ENCODE measurements at places on chromosomes 11 and 22.

- DNase-seq: no peak
These were observed 104.0 kb downstream of the CACNA1I start for GRCh38 chr22:39674536-39674935.

DNA sequence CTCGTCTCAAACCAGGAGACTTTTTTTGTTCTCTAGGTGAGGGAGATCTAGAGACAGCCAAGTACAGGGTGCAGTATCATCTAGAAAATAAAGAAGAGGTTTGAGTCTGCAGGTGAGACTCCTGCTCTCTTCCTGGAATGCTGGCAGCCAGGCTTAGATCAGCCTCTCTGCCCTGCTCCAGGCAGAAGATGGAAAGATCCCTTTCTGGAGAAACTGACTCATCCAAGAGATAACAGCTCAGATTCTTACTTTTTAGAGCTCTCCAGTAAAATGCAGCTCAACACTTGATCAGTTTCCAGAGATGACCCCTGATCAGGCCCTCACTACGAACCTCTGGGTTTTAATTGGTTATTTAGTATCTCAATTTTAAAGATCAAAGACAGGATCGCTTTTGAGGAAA is 44.6 kb upstream of the EHF start:
- DNase-seq: no peak

DNA sequence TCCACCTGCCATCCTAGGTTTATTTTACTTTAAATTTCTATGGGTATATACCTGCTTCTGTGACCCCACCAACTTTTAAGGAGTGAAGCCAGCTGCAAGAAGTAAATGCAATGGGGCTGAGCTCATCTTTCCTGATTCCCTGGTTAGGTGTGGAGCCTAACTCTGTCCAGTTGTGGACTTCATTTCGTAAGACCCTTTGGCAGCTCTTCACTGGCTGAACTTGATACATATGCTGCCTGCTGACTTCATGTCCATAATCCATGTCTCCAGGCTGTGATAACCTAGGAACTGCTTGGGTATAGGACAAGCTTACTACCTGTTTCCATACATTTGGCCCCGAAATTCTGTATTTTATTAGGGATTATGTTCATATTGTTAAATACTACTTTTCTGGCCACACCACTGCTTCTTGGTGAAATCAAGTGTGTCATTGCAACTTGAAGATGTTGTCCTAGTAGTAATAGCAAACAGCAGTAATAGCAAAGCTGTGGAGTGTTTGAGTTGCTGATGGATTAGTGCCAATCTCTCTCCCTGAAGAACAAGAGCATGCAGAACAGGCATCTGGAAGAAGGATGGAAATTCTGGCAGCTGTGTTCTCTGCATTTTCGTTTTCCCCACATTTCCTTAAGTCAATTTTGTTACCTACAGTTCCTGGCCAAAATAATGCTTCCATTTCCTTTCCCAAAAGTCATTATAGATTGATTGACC is 31.2 kb downstream of the LDLRAD3 start:
- no peak for DNase-seq

GRCh38 chr11:113647856-113648255 is 58.3 kb downstream of the TMPRSS5 start:
- DNase-seq: no peak

DNA sequence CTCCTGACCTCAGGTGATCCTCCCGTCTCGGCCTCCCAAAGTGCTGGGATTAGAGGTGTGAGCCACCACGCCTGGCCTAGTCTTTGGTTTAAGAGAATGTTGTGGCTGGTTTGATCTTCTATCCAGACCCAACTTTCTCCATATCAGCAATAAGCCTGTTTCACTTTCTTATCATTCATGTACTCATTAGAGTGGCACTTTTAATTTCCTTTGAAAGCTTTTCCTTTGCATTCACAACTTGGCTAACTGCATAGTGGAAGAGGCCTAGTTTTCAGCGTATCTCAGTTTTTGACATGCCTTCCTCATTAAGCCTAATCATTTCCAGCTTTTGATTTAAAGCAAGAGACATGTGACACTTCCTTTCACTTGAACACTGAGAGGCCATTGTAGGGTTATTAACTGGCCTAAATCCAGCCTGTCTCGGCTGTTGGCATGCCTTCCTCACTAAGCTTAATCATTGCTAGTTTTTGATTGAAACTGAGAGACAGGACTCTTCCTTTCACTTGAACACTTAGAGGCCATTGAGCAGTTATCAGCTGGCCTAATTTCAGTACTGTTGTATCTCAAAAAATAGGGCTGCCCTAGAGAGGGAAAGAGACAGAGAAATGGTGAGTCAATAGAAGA is 13.1 kb upstream of the RPL3 start:
- DNase-seq: no peak

DNA sequence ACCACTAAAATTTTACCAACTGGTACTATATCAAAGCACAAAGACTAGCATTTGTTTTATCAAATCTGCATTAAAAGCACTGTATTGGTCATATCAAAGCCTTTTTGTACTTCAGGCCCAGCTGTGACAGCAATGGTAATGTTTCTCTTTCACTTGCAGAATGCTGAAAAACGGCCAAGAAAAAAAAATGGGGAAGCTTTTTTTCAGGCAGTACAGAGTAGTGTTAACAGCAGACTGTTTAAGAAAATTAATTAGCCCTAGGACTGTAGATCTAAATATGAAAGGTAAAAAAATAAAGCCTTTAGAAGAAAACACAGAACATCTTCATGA is 33.3 kb downstream of the DENND5A start:
- no peak for DNase-seq

DNA sequence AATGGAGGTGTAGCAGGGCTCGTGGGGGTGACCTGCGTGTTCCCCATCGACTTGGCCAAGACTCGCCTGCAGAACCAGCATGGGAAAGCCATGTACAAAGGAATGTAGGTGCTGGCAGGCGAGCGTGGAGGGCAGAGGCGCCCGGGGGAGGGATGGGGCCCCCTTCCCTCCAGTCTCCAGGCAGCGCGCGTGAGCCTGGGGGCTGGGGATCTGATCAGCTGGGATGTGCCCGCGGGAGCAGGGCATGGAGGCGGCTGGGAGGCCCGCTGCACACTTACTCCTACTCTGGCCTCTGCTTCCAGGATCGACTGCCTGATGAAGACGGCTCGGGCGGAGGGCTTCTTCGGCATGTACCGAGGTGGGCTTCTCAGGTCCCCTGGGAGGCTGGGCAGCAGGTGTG is 17.8 kb downstream of the SLC25A18 start:
- no peak for DNase-seq

GRCh38 chr11:130480186-130480585 is 31.7 kb downstream of the ADAMTS15 start:
- no peak for DNase-seq

DNA sequence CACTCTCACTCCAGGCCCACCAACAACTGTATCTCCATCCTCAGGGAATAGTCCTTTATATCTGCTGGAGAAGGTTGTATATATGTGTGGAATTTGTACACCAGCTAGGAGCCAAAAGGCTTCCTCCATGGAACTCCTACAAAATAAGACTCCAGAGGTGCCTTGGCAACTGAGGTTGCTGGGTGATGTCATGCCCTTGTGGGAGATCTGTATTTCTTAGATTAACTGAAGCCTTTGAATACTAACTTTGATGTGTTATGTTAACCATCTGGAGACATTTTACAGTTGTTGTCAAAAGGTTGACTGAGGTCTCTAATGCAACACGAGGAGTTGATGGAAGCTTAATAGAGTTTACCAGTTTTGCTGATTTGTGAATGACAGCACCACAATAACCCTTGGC is 139.5 kb upstream of the TTC12 start:
- no peak for DNase-seq

DNA sequence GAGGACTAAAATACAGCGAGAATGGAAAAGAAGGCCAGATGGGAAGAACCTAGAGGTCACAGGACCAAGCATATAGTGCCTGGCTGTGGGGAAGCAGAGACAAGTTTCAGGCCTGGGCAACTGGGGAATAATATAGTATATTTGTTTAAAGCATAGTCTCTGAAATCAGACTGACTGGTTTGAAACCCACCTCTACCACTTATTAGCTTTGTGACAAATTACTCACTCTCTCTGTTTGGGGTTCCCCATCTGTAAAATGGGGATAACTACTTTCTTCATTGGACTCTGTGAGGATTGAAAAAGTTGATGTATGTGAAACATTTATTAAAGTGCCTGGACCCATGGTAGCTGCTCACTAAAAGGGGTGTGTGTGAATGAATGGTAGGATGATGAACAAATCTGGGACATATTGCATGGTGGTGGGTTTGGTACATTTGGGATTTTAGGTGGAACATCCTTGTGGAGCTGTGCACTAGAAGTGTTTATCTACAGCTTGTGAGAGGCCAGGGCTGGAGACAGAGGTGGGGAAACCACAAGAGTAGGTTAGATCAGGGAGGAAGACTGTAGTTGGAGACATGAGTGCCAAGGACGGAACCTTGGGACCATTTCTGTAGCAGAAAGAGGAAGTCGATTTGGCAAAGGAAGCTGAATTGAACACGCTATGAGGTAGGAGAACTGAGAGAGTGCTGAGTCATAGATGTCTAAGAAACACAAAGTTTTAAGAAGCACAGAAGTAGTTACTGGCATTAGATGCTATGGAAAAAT is 52.6 kb downstream of the SWAP70 start:
- DNase-seq: no peak

- no peak for DNase-seq
These were observed 20.0 kb upstream of the POLD3 start for GRCh38 chr11:74572349-74572748.

DNA sequence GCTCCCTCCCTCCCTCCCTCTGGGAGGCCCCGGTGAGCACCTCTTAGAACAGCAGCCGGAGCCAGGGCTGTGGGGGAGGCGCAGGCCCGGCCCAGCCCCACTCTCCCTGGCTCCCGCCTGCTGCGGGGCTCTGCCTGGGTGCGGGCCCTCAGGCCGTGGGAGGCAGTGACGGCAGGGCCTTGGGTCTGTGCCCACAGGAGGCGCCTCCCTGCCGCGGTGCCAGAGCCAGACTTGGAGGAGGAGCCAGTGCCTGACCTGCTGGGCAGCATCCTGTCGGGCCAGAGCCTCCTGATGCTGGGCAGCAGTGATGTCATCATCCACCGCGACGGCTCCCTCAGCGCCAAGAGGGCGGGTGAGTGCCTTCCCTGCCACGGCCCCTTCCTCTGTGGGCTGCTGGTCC is 9.5 kb downstream of the IRF7 start:
- DNase-seq: no peak

Measured in WERI-Rb-1 (cell line).